Activated T-helper 1 cell treated with anti-CD3 and anti-CD28 coated beads, Interleukin-2, amount 50 U/mL, for 16 hours (primary cell): ENCODE measurements at places on chromosomes 16 and 17.
A peak's percentile ranks its signal among the peaks of the same experiment; 100 is the strongest.

- no peak for DNase-seq
Measured at GRCh38 chr16:70767377-70768202, 33.4 kb downstream of the VAC14 start.

GRCh38 chr16:86512860-86513470 is 2.6 kb downstream of the FOXF1 start:
- DNase-seq: no peak

- DNase-seq: no peak
Measured at GRCh38 chr17:41377546-41377945, 4.6 kb downstream of the KRT34 start.

- no peak for DNase-seq
Measured at GRCh38 chr16:51757124-51757470, 606.0 kb upstream of the SALL1 start.

- no peak for DNase-seq
Measured at GRCh38 chr16:65657556-65657955, 535.7 kb upstream of the CDH11 start.

DNA sequence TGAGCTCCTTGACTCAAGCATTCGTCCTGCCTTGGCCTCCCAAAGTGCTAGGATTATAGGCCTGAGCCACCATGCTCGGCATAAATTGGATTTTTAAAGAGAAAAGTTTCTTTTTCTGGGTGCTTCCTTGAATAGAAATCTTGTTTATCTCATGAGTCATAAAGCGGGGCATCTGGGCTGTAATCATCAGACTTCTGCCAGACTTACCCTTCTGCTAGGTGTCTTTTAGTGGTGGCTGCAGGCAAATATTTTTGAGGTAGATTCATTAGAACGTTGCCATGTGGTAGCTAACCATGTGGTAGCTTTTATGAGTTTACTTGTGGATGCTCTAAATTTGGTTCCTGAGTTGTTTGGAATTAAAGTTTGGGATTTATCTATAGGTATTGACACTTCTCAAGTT is 13.4 kb downstream of the PGS1 start:
- no peak for DNase-seq

GRCh38 chr16:2822158-2822495 is 5.1 kb downstream of the PRSS21 start:
- no peak for DNase-seq

- peak; percentile 84 for DNase-seq
Measured at GRCh38 chr17:63698886-63699637, 863 bp downstream of the LIMD2 start.

DNA sequence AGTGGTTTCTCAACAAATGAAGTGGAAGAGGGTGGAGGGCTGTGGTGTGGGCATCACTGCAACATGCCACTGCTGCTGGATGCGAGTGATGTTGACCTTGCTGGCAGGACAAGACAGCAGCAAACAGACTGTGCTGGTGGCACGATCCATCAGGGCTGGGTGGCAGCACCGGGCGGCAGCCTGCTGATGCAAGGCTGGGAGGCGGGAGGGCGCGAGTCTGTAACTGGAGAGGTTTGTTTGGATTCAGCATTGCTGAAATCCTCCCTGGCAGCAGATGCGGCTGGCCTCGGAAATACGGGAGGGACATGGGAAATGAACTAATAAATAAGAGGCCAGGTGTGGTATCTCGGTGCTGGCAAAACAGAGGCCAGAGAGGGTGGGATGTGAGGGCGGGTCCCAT is 224.2 kb downstream of the ENGASE start:
- DNase-seq: no peak

GRCh38 chr16:88640498-88641247 is 2.3 kb downstream of the IL17C start:
- no peak for DNase-seq

GRCh38 chr16:65770752-65771151 is 595.7 kb upstream of the CDH5 start:
- no peak for DNase-seq
